ENCODE measurements at places on chromosomes 1 and 21.

- peak; percentile 40 for DNase-seq
These were observed 26.8 kb downstream of the SLC19A1 start for GRCh38 chr21:45515241-45516061.

DNA sequence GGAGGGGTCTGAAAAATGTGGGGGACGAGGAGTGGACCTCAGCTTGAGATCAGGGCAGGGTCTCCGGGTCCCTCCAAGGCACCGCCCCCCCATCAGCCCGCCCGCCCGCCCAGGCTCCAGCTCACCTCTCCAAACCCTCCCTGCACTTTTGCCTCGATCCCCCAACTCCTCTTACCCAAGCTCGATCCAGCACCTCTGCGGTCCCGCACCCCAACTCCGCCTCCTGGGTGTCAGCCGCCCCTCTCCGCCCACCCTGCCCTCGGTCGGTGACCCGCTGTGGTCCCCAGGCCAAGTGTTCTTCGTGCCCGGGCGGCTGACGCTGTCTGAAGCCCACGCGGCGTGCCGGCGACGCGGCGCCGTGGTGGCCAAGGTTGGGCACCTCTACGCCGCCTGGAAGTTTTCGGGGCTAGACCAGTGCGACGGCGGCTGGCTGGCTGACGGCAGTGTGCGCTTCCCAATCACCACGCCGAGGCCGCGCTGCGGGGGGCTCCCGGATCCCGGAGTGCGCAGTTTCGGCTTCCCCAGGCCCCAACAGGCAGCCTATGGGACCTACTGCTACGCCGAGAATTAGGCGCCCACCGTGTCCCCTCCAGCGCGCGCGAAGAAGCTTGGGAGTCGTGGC lies 5.7 kb downstream of the HAPLN2 start:
- DNase-seq, result no peak

DNA sequence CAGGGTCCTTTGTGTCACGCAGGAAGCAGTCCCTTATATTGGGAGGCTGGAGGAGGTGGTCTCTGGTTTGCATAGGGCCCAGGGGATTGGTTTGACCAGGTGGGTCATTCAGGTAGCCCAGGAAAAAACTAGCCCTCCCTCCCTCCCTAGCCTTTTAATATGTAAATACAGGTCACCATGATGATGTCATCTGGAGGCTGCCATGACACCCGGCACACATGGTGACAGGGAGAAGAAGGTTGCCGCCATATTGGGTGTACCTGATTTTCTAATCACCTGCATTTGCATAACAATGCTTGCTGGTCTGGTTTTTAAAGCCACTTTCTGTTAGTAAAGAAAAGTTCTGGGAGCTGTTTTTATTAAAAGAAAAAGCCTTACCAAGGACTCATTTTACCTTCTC lies 791.0 kb upstream of the ADGRL4 start:
- no peak for DNase-seq

- DNase-seq, result no peak
These were observed 1274.1 kb upstream of the NCAM2 start for GRCh38 chr21:19724081-19724480.

DNA sequence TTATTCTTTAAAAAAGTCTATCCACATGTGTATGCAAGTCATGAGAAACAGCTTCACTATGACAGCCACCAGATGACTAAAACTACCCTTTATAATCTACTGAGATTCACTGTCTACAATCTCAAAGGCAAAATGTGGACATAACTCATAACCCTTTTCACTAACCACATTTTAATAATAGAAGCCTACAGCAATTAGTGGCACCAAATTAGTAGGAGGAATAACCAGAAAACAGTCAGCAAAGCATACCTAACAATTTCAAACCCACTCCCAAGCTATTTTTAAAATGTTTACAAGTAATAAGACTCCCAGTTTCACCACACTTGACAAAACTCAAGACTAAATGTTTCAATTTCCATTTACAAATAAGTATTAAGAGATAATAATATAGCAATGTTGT lies 442.9 kb downstream of the PTPRC start:
- DNase-seq, result no peak

- no peak for DNase-seq
These were observed 16.3 kb upstream of the DESI2 start for GRCh38 chr1:244636488-244637259.

- no peak for DNase-seq
These were observed 14.7 kb downstream of the COA7 start for GRCh38 chr1:52683367-52683940.

DNA sequence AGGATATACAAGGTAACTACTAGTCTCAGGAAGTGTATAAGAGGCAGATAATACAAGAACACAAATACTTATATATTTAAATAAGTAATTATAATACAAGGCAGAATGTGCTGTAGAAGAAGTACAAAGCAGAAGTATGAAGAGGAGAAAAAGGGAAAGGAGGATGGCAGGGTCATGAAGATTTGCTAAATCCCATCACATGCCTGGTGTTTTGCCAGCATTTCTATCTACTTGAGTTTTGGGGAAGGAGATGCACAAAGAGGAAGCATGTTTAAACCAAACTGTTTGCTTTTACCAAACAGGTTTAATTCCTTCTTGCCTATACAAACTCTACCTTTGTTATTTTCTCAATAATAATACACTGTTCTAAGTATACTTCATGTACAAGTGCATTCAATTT lies 60.9 kb upstream of the PODN start:
- DNase-seq, result no peak

GRCh38 chr1:155650231-155650757 lies 38.3 kb downstream of the YY1AP1 start:
- no peak for DNase-seq

GRCh38 chr1:74571891-74572290 lies 59.5 kb upstream of the LRRC53 start:
- DNase-seq, result no peak

- DNase-seq, result no peak
These were observed 60.7 kb downstream of the ZNF697 start for GRCh38 chr1:119587341-119587740.

GRCh38 chr1:211473823-211474222 lies 18.1 kb downstream of the RD3 start:
- no peak for DNase-seq

GRCh38 chr1:234843946-234844345 lies 234.0 kb upstream of the IRF2BP2 start:
- DNase-seq, result no peak

DNA sequence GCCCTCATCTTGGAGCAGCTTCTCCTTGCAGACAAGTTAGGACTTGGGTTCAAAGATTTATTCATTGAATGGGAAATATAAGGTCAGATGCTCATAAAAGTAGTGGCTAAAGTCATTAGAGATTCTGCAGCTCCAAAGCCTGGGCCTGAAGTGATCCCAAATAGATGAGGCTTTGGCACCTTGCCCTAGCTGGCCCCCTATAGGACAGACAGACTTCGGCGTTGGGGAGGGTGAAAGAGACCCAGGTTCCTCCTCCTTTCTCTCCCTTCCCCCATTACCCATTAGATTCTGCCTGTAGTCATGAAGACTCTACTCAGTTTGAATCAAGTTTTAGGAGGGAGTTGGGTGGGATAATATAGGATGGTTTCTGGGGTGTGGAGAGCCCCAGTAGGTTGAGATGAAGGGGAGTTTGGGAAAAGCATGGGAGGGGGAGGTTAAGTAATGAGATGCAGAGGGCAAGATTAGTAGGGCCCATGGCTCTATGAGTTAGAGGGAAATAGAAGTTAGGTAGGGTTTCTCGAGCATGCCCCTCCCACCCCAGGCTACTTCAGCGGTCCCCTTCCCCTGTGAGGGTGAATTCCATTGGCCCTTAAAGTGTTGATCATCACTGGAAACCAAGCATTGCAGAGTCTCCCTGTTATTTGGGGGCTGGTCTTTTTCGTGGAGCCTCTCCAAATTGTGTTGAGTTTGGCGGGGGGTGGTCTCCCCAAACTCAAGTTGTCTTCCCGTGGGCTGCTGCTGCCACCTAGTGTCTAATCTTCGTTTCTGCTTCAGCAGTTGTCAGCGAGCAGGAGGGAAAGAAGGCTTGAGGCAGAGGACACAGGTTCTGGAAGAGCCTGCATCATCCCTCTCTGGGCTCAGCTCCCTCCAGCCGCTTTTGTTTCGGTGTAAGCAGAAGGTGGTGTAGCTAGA lies 2.1 kb upstream of the AHDC1 start:
- peak; percentile 61 for DNase-seq

DNA sequence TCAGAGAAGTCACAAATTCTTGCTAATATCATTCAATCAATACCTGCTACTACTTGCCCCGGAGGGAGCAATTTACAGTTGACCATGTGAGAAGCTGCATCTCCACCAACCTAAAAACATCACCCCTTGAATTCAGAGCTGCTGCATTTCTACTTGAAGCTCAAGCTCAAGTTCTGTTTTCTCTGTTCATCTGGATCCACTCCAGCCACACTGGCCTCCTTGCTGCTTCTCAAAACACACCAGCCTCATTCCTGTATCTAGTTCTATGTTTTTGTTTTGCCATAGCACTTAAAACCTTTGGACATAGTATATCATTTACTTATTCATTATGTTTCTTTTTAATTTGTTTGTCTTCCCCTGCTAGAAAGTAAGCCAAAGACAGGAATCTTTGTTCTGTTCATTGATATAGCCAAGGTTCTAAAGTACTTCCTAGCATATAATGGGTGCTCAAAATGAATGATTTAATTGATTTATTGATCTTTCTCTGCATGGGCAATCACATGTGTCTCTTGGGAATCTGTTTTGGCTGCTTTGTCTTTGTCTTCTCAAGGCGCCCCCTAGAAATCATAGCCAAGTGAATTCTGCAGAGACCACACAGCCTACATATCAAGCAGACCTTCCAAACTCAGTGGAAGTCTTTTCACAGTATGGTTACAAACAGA lies 23.6 kb downstream of the SYF2 start:
- DNase-seq, result no peak

DNA sequence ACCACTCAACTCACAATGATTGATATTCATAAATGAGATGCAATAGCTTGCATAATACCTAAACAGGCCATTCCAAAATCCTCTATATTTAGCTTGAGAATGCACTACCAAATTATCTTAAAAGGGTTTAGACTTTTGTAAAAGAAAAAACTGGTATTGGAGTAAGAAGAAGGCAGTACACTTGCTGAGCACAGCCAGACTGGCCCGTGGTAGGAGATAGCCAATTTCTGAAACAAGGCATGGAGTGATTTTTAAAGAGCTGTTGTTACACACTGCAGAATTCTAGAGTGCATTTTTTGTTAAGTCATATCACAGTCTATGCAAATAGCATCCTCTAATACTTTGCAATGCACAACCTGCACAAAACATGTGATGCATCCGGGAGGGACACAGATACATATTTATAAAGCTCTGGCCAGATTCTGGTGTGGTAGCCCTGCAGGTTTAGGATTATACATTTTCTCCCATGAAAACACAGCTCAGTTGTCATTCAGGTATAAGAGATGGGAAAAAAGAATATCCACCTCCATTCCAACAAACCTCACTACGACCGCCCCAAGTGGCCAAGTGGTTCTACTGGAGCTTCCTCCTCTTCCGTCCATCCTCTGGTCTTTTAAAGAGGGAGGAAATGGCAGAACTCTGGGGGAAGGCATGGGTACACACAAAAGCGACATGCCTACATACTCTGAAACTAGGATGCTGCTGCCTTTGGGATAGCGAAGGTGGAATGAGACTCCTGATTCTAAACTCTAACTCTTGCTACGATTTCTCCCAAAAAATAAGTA lies 40.8 kb downstream of the BCAR3 start:
- no peak for DNase-seq

DNA sequence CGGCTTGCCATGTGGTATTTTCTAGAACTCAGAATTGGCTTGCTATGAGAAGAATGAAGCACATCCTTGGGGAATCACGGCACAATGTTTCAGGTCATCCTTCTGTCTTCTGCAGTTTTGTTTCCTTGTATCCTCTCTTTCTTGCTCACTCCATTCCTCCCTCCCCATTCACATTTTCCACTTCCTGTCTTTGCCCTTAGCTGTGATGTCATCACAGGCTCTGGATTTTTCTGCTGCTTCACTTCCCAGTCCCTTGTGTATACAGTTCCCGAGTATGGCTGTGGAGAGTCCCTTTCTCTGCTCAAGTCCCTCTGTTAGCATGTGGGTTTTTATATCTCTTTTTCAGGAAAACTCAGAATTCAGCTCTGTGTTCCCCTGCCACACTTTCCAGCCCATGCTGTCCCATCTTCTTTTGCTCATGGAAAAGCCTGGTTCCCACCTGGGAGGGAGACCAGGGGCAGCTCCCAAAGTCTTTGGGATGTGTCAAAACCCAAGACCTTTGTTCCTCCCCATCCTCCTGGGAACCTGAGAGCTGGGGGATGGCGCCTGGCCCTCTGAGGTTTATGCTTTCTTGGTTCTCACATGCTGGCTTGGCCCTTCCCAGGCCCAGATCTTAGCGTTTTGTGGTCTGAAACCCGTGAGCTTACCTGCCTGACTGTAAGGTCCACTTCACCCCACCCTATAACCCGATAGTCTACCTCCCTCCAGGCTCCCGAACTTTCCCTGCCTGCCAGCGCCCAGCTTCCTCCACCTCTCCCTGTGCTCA lies 4.8 kb upstream of the RGS16 start:
- DNase-seq, result no peak

GRCh38 chr1:89616844-89617627 lies 15.9 kb upstream of the LRRC8C start:
- no peak for DNase-seq

DNA sequence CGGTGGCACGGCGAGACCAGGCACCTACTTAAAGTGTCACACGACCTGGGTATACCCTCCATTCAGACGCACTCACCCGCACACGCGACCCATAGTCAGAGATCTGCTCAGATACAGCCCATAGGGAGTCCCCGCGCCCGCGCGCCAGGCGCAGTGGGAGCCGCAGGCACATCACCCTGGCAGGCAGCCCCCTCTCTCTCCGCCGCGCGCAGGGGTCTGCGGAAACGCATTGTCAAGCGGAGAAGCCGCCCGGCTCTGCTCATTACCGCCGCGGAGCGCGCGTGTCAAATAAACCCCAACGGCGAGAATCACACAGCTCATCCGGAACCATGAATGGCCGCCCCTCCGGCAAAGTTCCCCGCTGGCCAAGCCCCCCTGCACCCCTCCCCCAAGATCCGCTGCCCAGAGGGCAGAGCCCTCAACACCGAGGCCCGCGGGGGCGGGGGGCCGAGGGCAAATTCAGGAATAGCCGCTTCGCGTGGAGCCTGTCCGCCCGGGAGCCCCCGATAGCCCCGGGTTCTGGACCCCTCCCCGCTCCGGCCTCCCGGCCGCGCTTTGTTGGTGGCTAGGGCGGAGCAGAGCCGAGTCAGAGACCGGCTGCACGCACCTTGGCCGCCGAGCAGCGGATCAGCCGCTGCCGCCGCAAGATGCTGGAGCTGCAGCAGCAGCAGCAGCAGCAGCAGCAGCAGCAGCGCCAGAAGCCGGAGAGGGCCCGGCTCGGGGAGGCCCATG lies 522 bp downstream of the LRP8 start:
- peak; percentile 56 for DNase-seq

DNA sequence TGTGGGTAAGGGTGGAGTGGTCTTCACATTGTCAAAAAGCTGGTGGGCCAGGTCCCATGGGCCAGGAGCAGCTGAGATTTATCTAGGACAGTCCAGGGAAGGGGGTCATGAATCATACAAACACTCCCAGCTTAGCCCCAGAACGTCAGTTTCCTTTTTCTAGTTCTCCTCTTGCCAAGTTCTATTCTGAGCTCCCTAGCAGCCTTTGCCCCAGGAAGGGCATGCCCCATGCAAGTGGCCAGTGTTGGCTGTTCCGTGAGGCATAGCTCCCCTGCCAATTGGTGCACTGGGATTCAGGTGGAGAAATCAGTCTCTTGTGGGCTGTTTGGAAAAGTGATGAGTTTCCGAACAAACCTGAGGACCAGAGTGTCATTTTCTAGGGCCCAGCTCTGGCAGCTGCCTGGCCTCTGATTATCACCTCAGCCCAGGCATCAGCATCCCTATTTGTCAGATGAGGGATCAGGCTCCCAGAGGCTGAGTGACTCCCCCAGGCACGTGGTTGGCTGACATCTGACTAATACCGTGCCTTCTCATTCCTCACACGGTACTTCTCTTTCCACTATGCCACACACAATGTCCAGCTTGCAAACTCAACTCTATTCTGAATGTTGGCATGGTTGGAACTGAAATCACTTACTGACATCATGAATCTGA lies 14.2 kb upstream of the MYOM3 start:
- no peak for DNase-seq
